ENCODE measurements at places on chromosomes 16 and 17.
A peak's percentile ranks its signal among the peaks of the same experiment; 100 is the strongest.

DNA sequence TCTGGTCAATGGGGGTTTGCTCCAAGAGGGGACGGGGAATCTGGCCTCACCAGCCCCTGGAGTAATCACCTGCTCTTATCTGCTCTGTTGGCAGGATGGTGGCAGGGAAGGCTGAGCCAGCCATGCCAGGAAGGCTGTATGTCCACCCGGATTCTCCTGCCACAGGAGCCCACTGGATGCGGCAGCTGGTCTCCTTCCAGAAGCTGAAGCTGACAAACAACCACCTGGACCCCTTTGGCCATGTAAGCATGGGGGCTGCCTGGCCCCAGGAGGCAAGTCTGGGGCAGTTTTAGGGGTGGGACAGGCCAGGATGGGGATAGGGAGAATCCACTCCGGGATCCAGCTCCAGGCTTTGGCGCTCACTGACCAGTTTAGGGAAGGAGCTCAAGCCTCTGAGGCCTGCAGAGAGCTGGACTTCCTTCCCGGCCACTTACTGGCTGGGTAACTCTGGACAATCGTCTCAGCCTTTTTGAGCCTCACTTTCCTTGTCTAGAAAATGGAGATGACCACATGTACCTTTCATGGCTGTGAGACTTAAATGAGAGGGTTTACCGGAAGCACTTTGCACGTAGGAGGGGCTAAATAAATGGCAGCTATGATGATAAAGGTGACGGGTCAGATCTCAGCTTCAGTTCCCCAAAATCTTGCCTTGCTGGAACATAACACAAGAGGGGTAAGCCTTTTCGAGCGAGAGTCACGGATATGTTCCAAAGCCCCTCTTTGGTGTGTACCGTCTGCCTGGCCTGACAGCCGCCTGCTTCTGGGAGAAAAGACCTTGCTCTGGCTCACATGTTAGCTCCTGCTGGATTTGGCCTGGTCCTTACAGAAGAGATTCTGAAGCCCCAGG, 15.4 kb downstream of the TBX4 start:
- DNase-seq, result no peak

DNA sequence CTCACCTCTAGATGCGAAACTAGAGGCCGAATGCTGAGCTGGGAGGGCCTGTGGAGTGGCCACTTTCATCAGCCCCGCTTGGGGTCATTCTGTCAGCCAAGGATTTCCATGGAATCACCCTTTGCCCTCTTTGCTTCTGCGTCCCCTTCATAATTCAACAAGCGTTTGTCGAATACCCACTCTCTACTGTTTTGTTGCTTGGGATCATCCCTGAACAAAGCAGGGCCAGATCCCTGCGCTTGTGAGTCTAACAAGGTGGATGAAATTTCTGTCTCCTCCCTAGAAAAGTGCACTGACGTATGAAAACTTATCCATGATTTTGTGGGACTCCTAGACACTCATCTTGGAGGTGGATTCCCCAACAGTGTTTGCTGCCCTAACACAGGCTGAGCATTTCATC, 3.3 kb upstream of the SLC12A3 start:
- no peak for DNase-seq

GRCh38 chr17:59964482-59965328, at the start of gene RNFT1:
TSS of gene RNFT1 (minus strand) at chr17:59964740. CDS start at chr17:59964663, 77 bp downstream.
- peak; percentile 87 for DNase-seq

GRCh38 chr16:9183682-9184353, 92.4 kb downstream of the HAPSTR1 start:
- no peak for DNase-seq

GRCh38 chr16:24152826-24153225, 103.3 kb upstream of the CACNG3 start:
- no peak for DNase-seq

DNA sequence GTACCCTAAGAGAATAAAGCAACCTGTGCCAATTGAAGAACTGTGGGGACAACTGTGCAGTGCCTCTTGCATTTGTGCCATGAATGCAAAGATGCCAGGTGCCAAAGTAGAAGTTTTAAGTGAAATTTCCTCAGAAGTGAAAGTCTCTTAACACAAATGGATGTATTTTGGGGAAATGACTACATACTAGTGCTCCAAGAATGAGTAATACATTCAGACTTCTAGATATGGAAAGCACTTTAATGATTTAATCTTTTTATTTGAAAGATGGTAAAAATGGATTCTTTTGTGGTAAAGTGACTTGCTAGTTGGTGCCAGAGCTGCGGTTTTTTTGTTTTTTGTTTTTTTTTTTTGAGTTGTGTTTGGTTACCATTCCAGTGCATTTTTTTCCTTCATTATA, 15.0 kb downstream of the UTP18 start:
- no peak for DNase-seq

- DNase-seq, result no peak
Measured at GRCh38 chr16:73289232-73289631, 241.3 kb upstream of the ZFHX3 start.

- no peak for DNase-seq
Measured at GRCh38 chr16:47780213-47780875, 319.2 kb downstream of the PHKB start.

DNA sequence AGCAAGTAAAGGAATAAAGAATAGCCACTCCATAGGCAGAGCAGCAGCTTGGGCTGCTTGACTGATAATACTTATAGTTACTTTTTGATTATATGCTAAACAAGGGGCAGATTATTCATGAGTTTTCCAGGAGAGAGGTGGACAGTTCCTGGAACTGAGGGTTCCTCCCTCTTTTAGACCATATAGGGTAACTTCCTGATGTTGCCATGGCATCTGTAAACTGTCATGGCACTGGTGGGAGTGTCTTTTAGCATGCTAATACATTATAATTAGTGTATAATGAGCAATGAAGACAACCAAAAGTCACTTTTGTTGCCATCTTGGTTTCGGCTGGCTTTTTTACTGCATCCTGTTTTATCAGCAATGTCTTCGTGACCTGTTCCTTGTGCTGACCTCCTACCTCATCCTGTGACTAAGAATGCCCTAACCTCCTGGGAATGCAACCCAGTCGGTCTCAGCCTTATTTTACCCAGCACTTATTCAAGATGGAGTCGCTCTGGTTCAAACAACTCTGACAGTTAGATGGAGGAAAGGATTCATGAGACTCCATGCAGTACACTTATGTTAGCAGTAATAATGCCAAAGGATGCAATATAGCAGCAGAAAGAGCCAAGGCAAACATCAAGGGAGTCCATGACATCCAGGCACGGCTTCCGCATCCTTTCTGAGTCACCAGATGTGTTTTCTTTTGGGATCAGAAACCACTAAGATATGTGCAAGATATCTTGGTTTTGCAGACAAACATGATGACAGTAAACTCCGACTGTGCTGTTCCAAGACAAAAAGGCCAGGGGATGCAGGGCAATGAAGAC, 55.8 kb upstream of the B4GALNT2 start:
- DNase-seq, result peak; percentile 56

- peak; percentile 25 for DNase-seq
Measured at GRCh38 chr16:54135361-54136275, 151.0 kb downstream of the IRX3 start.

DNA sequence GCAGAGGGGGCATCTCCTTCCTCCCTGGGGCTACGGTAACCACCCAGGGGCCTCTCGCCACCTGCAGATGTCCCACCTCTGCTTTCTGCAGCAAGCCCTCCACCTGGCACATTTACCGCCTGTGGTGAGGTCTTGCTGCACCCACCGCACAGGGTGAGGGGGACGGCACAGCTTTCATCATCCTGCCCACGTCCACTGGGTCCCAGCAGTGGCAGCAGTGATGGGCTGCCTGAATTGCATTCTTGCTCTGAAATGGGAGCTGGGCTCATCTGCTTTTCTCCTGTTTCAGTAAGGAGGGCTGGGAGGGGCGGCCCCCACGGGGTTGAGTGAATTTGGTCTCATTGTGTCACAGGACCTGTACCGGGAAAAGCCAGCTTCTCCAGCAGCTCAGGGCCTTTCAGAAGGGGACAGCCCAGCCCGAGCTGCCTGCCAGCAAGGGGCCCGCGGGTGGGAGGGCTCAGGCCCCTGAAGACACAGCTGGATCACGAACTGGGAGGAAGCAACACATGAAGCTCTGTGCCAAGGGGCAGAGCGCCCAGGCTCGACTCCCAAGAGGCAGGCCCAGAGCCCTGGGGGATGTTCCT, 12.7 kb downstream of the DNAAF8 start:
- DNase-seq, result no peak

GRCh38 chr17:689556-690275, 24.9 kb downstream of the VPS53 start:
- no peak for DNase-seq

DNA sequence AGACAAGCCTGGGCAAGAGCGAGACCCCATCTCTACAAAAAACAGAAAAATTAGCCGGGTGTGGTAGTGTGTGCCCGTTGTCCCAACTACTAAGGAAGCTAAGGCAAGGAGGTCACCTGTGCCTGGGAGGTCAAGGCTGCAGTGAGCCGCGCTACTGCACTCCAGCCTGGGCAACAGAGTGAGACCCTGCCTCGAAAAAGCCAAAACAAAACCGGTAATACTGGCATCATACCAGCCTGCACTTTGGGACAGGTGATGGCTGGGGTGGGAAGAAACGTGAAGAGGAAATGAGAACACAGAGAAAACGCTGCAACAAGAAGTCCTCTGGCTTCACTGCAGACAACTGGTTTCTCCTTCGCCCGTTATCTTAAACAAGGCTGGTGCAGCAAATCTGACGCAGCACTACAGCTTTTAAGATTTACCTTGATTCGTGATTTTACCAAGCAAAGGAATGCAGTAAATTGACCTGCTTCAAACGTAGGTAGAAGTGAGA, 725 bp upstream of the CASC3 start:
- no peak for DNase-seq

- no peak for DNase-seq
Measured at GRCh38 chr16:67934306-67935100, 2.1 kb downstream of the PSMB10 start.

GRCh38 chr17:39235555-39236449, 10.1 kb upstream of the STAC2 start:
- DNase-seq, result peak; percentile 78

DNA sequence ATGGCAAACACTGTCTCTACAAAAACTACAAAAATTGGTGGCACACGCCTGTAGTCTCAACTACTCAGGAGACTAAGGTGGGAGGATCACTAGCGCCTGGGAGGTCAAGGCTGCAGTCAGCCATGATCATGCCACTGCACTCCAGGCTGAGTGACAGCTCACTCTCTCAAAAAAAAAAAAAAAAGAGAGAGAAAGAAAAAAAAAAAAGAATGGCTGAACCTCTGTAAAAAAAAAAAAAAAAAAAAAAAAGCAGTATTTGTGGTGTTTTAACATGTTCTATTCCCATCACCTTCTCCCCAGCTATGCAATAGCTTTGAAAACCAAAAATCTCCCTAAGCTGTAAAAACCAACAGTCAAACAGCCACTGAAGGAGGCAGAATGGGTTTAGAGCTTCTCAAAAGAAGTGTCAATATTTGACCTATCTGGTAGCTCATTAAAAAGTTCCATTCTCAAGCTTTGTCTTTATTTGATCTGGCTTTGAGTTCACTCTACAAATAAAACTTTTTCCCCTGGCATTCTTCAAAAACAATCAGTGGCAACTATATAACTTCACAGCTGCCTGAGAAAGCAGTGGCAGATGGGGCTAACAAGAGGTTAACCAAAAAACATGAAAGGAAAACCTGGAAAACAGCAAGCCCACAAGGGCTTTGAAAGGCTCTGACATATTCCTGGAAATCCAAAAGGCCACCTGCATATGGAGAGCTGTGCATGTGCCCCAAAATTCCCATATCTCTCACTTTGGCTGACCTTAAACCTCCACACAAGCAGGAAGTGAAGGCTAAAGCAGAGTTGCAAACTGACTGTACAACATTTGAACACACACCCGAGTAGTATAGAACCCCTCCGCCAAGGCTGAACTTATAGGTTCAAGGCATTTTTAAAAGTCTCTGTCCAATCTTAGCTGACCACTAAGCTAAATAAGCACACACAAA, 36.0 kb downstream of the USP32 start:
- no peak for DNase-seq

DNA sequence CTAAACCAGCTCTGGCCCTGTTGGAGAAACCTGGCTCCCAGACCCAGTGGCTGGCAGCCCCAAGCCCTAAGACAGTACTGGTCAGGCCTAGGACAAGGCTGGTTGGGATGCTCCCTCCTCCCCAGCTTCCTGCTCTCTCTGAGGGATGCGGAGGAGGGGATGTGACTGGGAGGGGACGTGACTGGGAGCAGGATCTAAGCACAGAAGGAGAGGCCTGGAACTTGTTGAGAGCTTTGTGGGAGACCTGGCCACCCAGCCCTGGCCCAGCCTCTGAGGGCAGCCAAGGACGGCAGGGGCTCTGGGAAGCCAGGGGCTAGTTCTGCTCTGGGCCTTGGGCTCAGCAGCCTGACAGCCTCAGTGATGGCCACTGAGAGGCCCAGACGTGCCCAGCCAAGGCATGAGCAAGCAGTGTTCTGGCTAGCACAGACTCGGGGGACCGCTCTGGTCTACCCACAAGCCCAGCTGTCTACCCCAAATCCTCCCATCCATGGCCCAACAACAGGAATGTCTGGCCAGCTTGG, 22.8 kb downstream of the ATP6V0D1 start:
- DNase-seq, result no peak

- DNase-seq, result no peak
Measured at GRCh38 chr16:67091906-67092566, 17.7 kb upstream of the PHAF1 start.

GRCh38 chr17:55872374-55872773, 121.5 kb downstream of the PCTP start:
- no peak for DNase-seq

- no peak for DNase-seq
Measured at GRCh38 chr16:59510008-59510424, 775.9 kb upstream of the GOT2 start.

DNA sequence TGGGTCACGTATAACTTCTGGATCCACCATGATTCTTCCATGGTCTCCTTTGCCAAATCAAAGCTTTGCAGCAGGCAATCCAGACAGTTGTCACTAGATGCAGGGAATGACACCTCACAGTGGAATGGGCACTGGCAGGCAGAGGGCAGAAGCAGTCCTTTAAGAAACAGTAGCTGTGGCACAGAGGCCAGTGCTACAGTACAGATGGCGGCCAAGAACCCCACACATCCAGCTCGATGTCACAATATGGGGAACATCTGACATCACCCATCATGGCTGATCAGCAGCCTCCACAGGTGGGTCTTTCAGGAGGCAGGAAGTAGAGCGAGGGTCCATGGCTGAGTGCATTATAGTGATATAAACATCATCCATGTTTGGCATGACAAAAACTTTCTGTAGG, 18.8 kb upstream of the ERN1 start:
- DNase-seq, result no peak

DNA sequence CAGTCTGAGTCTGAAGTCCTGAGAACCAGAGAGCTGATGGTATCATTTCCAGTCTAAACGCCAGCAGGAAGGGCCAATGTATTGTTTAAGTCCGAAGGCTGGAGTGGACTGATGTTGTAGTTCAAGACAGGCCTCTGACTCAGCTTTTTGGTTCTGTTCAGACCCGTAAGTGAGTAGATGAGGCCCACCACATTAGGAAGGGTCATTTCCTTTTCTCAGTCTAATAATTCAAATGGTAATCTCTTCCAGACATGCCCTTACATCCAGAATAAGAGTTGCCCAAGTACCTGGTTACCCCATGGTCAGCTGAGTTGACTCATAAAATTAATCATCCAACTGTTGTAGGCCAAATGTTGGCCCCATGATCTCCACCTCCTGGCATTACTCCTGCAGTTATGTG, 442.6 kb upstream of the HSBP1 start:
- DNase-seq, result no peak
